Renal pelvis (tissue), 12 donors: ENCODE measurements at places on chromosomes 2 and 18. TPM values are rescaled to one million over a fixed set of nuclear protein-coding genes. Genes with fewer than 3 reads are reported as not detected.

The RFTN2 gene
- 14.5 TPM for polyA plus RNA-seq

DNA sequence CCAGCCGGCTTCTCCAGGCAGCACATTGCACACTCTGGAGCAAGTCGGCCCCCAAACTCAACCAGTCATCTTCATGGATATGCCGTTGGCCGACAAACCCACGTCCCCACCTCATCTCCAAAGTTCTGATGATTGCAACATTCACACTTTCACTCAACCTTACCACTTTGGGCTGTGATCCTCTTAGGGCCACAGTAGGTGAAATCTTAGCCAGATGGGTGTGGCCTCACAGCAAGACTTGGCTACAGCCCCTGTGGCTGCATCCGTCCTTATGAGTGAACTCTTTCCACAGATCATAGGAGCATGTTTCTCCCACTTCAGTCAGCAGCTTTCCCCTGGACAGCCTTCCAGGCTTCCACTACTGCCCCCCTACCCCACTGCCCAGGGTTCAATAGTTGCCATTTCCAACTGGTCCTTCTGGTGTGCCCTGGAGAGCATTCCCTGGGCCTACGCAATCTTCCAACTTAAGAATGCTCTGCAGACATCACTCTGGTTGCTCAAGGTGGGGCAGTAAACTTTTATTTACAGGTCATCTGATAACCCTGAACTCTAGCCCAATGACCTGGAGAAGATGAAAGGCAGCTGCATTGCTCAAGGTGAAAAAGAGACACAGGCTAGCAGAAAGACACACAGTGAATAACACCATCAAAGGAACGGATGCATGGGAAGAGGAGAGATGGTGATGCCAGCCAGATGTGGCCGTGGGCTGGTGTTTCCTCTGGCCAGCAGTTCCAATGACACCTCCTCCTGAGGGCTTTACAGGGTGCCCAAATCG is 34.5 kb downstream of the ARL4C start:
- DNase-seq, result no peak

DNA sequence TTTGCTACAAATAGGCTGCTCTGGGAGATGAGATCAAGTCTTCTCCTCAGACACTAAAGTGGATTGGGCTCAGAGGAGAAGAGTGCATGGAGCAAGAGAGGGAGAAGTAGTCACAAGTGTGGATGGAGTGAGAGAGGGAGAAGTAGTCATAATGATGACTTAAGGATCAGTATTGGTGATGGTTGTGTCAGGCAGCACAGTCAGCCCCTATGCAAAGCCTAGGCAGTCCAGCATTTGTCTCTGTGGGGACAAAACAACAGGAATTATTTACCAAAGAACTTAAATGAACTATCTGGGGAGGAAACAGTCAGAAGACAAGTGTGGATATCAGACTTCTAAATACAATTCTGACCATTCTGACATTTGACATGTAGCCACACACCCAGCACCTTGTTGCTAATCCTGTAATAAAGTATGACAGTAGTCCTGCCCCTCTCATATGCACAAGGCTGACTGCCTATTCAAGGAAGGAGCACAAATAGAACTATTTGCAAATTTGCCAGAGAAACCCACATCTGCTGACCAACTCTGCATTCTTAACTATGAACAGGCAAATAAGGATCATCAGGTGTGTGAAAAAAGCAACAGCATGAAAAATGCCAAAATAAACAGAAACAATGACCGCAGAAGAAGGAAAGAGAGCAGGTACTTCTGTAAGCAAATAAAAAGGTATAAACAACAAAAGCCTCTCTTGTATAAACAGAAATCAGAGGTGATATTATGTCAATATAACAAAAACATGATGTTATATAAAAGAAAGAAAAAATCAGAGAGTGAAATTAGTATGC is 1597.9 kb upstream of the ACVR2A start:
- no peak for DNase-seq

The ANKRD53 gene
- polyA plus RNA-seq, result 1.0 TPM

DNA sequence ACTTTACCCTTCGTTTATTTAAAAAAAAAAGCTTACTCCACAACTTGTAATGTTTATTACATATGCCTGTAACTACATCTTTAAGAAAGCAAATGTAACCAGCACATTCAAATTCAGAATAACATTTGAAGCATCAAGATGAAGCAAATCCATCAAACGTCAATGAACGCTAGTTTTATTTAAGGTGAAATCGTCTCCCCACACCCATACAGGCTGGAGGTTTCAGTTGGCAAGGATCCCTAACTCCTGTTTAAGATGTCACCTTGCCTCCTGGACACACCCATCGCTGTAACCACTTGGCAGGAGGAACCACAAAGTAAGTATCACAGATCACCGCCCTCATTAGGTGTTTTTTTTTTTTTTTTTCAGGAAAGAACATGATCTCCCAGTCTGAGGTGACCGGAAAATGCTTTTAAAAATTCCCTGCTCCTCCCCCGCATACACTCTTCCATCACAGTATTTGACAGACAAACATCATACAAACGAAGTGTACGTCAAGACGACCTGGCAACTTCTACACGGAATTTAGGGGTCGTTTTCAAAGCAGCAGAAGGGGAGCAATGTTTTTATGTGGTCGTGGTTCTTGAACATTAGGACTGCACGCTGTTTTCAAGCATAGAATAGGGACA is 19.7 kb upstream of the STPG4 start:
- DNase-seq, result peak; percentile 40

DNA sequence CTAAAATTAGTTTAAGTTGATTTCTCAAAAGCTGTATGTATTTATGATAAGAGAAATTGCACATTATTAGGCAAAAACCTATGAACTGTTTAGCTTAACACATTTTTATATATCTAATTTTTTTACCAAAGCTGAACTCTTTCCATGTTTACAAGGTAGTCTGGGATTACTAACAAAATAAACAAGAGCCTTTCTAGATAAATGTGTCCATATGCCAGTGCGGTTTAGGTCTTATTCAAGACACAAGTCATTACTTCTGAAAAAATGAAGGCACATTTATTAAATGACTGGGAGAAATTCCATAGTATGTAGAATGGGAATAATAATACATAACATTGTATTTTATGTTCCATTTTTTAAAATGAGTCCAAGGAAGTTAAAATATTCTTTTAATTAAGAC is 82.0 kb downstream of the DPP4 start:
- DNase-seq, result no peak

- DNase-seq, result no peak
Measured at GRCh38 chr2:127362971-127363370, 24.8 kb downstream of the MAP3K2 start.

The EMILIN1 gene
- 102 TPM for polyA plus RNA-seq

- no peak for DNase-seq
Measured at GRCh38 chr18:10063489-10063888, 149.7 kb downstream of the VAPA start.

The TMEM247 gene
- not detected for polyA plus RNA-seq

The OSR1 gene
- 4.4 TPM for polyA plus RNA-seq

The ZAP70 gene
- 2.7 TPM for polyA plus RNA-seq

GRCh38 chr2:130890941-130891669 is 54.4 kb downstream of the ARHGEF4 start:
- no peak for DNase-seq

DNA sequence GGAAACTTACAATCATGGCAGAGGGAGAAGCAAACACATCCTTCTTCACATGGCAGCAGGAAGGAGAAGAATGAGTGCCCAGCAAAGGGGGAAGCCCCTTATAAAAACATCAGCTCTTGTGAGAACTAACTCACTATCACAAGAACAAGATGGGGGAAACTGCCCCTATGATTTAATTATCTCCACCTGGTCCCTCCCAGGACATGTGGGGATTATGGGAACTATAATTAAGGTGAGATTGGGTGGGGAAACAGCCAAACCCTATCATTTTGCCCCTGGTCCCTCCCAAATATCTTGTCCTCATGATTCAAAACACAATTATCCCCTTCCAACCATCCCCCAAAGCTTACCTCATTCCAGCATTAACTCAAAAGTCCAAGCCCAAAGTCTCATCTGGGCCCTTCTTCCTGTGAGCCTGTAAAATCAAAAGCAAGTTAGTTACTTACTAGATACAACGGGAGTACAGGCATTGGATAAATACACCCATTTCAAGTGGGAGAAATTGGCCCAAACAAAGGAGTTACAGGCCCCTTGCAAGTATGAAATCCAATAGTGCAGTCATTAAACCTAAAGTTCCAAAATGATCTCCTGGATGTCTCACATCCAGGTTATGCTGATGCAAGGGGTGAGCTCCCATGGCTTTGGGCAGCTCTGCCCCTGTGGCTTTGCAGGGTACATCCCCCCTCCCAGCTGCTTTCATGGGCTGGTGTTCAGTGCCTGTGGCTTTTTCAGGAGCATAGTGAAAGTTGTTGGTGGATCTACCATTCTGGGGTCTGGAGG is 122.3 kb downstream of the MYCN start:
- DNase-seq, result no peak

DNA sequence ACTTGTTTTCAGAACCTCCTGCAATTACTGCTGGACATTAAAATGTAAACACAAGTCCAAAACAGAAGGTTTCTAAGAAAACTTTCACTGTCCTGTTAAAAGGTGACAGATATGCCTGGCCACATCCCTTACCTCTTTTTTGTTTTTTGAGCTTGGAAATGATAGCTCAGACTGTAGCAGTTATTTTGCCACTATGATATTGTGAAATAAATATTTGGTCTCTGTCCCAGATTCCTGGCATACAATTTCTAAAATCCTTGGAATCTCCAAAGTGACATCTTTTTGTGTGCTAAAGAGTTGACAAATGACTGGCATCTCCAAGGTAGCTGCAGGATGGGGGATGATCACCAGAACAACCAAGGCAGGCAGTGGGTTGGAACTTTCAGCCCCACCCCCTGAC is 16.8 kb downstream of the TPGS2 start:
- DNase-seq, result no peak

- no peak for DNase-seq
Measured at GRCh38 chr2:98506881-98507280, 62.2 kb downstream of the INPP4A start.

The CD226 gene
- 2.0 TPM for polyA plus RNA-seq

The ASB18 gene
- 0.13 TPM for polyA plus RNA-seq

The HOXD12 gene
- 0.52 TPM for polyA plus RNA-seq

GRCh38 chr2:77571545-77571944 is 49.4 kb upstream of the LRRTM4 start:
- DNase-seq, result no peak

DNA sequence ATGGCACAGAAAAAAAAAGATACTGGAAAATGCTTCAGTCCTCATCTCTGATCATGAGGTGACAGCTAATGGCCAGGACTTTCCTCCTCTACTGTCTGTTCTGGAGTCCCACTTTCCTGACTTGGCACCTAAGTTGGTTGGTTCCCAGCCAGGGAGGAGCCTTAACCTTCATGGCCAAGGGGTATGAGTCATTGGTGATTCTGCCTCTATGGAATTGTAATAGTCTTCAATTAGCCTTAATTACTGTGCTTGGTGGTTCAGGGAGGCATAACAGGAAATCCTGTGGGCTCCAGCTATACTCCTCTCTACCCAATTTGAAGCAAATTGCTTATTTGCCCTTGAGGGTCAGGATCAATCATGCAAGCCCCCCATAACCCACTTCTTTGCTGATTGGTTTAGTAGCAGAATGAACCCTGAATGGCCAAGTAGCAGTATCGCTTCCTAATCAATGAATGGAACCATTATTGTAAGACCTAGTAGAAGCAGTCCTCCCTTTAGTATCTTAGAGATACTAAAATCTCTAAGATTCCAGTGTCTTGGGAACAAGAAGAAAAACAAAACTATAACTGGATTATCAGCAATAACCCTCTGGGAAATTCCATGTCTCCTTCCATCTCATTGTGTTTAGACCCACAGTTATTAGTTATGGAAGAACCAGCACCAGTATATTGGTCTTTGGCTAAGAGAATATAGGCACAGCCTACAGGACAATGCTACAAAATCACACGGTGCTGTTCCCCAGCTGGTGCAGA is 109.0 kb downstream of the COL6A3 start:
- no peak for DNase-seq

The CCBE1 gene
- polyA plus RNA-seq, result 31.3 TPM

The ABCG8 gene
- 1.3 TPM for polyA plus RNA-seq

- DNase-seq, result no peak
Measured at GRCh38 chr2:62884514-62884913, 166.1 kb upstream of the OTX1 start.

- no peak for DNase-seq
Measured at GRCh38 chr2:130894326-130894942, 57.7 kb downstream of the ARHGEF4 start.

GRCh38 chr2:40361478-40361877 is 90.4 kb downstream of the SLC8A1 start:
- DNase-seq, result no peak

DNA sequence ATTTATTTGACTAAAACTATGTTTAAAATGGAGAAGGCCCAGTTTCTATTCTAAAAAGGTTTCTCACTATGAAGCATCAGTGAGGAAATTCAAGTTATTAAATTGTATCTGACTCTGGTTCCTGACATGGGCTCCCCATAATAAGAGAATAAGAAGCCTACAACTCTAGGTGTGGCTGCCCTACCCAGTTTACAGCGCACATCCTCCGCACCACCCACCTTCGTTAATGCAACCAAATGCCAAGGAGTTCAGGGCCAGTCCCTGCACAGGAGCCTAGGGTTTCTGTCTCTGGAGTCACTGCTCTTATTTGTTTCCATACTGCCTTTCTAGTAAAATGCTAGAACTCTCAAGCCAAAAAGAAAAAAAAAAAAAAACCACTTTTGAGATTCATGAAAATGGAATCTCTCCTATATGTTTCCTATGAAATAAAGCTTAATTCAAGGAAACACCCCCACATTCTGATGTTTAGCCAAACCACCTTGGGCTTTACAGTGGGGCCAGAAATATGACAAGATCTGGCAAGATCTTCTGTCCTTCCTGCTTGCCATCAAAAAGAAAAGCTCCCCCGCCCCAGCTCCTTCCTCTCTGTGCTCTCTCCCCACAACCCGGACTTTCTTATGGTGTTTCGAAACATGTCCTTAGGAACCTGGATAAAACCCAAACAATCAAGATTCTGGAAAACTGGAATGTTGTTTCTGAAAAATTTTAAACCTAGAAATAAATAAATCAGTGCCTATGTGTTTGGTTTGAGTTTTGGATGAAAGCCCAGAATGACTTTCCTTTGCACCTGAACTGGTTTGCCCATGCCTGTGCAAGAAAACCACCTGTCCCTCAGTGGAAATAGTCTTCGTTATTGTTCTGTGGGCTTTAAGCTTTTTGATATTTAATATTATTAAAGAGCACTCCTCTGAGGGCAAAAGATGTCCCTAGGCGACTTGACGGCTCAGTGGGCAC is 136.7 kb downstream of the SP3 start:
- no peak for DNase-seq

The MOGAT1 gene
- polyA plus RNA-seq, result 0.10 TPM

DNA sequence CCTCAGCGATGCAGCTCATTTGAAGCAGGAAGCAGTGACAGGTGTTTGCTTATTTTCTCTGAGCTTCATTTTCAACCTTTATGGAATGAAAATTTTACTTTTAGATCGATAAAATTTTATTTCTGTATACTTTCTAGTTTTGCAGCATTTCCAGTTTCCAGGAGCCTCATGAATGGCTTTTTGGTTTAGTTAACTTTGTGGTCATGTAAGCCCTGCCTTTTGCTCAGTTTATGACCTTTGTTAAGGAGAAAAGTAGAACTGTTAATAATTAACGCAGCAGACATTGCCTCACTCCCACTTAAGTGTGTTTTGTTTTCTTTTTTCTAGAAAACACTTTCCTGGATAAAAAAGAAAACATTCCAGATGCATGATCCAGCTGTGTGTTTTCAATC is 4.4 kb upstream of the FARP2 start:
- DNase-seq, result no peak
